AG04449 (cell line): ENCODE measurements at places on chromosomes 16 and 17.

- no peak for DNase-seq
Measured at GRCh38 chr17:7475764-7476422, 3.5 kb downstream of the ZBTB4 start.

DNA sequence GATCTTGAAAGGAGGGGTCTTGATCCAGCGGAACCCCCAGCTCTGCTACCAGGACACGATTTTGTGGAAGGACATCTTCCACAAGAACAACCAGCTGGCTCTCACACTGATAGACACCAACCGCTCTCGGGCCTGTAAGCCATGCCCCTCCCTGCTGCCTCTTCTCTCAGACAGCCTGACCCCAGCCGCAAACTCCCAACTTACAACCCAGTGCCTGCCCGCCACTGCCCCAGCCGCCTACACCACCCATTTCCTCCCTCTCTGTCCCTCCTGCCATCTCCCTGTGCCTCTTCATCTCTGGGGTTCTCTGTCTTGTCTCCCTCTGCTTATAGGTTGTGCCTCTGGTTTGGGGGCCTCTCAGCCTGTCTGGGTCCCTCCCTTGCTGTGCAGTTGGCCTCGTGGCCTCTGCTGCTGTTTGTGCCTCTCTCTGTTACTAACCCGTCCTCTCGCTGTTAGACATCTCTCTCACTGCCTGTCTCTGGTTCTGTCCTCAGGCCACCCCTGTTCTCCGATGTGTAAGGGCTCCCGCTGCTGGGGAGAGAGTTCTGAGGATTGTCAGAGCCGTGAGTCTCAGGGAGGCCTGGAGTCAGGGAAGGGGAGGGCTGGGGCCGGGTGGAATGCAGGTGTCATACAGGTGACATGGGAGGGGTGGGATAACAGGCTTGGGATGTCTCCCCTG, 9.6 kb downstream of the ERBB2 start:
- DNase-seq, result no peak

GRCh38 chr16:2329532-2329931, 11.0 kb downstream of the ABCA3 start:
- no peak for DNase-seq

- DNase-seq, result no peak
Measured at GRCh38 chr16:9144106-9144505, 52.7 kb downstream of the HAPSTR1 start.

- DNase-seq, result no peak
Measured at GRCh38 chr16:9091867-9092281, 430 bp downstream of the HAPSTR1 start.

GRCh38 chr17:50266384-50267073, 7.7 kb upstream of the TMEM92 start:
- DNase-seq, result no peak

GRCh38 chr17:36856222-36856621, 81.1 kb upstream of the LHX1 start:
- DNase-seq, result no peak

GRCh38 chr17:27070836-27071235, 223.1 kb upstream of the WSB1 start:
- no peak for DNase-seq

DNA sequence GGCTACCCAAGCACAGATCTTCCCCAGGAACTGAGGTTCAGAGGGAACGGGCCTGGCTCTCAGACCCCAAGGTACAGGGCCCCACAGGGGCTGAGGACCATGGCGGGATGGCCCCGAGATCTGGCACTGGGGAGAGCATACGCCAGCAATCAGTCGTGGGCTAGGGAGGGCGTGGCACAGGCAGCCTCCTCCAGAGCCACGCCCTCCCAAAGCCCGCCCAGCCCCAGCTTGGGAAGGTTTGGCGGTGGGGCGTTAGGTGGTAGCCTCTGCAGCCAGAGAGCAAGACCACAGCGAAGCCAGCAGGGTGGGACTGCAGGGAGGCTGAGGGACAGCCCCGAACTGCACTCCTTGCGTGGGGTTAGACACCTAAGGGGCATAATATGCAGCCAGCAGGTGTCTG, 11.6 kb downstream of the WNT9B start:
- DNase-seq, result no peak

GRCh38 chr16:52251495-52251894, 295.4 kb downstream of the TOX3 start:
- DNase-seq, result no peak

DNA sequence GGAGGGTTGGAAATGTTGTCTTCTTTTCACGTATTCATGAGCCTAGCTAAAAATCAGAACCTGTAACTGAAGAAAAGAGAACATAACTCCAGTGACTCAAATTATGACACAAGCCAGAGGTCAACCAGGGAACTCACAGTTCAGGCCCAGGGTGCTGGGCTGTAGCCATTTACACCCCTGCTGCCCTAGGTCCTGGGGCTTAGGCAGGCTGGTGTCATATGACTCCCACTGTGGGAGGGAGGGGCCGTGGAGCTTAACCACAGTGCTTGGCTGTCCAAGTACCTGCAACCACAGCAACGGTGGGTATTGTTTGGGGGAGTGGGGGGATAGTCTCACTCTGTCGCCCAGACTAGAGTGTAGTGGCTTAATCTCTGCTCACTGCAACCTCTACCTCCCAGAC, 71.1 kb upstream of the AMZ2 start:
- no peak for DNase-seq
